ENCODE measurements at places on chromosomes 4 and X.

- DNase-seq: peak; percentile 37
These were observed 159.6 kb upstream of the RBPJ start for GRCh38 chr4:26161030-26161824.

GRCh38 chr4:36215627-36216026 lies 28.7 kb downstream of the ARAP2 start:
- no peak for DNase-seq

DNA sequence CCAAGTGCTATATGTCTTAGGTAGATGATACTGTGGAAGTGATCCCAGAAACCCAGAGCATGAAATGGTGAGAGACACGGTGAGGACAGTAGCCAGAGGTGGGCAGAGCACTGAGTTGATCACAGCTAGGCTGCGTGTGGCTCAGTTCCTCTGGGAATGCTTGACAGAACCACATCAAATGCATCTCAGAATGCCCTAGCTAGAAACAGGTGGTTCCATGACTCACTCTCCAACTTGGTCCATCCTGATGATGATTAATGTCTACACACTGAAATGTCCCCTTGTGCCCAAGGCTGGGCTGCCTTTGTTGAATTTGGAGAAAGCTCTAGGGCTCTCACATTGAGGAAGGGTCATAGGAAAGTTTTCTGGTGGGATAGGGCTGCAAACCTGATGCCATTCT lies 113.6 kb downstream of the ZNF518B start:
- DNase-seq: no peak

DNA sequence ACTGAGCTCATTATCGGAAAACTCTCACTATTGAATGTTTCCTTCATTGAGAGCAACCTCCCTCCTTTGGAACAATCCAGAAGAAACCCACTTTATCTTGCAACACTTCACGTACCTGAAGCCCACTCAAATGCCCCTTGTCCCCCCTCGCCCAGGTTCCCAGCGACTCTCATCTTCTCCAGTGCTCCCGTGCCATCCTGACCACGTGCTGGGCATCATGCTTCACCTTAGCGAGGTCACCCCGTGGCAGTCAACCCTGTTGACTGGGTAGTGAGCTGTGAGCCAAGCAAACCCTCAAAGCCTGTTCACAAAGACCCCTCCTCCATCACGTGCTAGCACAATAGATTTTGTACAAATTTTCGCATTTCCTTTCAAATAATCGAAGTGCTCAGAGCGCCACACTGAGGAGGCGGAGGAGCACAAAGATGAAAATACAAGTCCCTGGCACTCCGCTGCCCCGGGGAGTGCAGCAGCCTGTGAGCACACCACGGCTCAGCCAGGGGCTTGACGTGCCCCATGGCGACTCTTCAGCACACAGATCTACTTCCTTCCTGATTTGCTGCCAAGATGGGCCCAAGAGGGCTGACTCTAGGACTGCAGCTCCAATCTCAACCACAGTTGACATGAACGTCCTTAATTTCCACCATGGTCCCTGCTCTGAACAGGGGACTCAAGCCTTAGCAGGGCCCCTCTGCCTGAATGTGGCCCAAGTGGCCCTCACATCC lies 15.6 kb downstream of the PDZD4 start:
- no peak for DNase-seq

- no peak for DNase-seq
These were observed 39.1 kb upstream of the NSUN7 start for GRCh38 chr4:40710484-40711254.

- no peak for DNase-seq
These were observed 5.0 kb downstream of the AWAT2 start for GRCh38 chrX:70044541-70045245.

DNA sequence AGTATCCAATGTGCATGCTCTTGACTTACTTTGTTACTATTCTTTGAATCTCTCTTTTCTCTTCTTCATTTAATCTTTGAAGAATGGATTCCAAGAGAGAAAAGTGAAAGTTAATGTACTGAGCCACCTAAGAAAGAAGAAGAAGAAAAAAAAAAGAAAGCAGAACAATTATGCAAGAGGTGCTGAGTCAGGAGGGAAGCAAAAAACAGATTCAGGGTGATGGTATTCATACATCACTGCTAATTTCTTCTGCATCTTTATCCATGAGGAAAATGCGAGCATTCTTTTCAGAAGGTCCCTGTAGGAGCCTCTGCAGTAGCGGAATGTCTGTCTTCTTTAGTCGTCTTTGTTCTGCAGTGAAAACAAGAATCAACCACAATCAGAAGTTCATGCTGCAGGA lies 43.9 kb downstream of the RASSF6 start:
- peak; percentile 39 for DNase-seq

DNA sequence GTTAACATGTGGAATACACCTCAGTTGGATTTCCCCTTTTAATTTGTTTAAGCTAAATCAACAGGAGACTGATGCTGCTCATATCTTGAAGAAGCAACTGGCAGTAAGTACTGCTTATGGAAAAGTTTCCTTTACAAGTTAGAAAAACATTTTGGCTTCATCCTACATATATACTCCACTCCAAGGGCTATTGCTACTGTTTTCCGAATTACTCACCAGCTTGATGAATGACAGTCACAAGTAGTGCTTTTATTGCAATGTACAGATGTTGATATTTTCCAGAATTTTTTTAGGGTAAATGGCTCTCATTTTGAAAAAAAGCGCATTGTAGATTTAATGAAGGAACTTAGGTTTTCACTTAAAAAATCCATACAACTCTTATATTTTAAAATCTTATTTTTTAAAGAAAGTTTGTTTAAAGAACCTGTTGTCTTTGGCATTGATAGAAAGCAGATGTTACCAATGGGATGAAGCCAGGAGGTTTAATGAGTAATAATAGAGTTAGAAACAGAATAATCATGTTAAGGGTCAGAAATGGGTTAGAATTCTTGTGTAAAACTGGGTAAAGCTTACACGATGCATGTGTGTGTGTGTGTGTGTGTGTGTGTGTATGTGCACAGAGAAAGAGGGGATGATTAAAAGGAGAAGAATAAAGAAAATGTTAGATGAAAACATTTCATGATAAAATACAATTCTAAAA lies 272.9 kb downstream of the CFAP299 start:
- DNase-seq: no peak

GRCh38 chr4:3407171-3407771 lies 34.5 kb upstream of the HGFAC start:
- no peak for DNase-seq

- DNase-seq: peak; percentile 70
These were observed 167.1 kb downstream of the NSUN7 start for GRCh38 chr4:40916880-40917279.

GRCh38 chr4:24640366-24640765 lies 56.0 kb upstream of the DHX15 start:
- DNase-seq: no peak

DNA sequence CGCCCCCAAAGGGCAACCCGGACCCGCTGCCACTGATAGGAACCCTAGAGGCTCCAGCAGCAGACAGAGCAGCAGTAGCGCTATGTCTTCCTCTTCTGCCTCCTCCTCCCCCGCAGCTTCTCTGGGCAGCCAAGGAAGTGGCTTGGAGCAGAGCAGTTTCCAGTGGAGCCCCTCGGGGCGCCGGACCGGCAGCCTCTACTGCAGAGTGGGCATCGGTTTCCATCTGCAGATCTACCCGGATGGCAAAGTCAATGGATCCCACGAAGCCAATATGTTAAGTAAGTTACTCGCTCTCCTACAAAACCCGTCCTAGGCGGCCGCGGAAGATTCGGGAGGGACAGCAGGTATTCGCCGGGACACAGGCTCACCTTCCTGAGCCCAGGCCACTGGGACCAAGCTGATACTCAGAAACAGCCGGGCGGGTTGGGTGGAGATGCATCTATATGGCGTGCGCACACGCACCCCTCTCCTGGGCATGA lies 477 bp downstream of the FGF5 start:
- DNase-seq: peak; percentile 59

GRCh38 chrX:1400049-1400448 lies 8.1 kb upstream of the SLC25A6 start:
- no peak for DNase-seq

DNA sequence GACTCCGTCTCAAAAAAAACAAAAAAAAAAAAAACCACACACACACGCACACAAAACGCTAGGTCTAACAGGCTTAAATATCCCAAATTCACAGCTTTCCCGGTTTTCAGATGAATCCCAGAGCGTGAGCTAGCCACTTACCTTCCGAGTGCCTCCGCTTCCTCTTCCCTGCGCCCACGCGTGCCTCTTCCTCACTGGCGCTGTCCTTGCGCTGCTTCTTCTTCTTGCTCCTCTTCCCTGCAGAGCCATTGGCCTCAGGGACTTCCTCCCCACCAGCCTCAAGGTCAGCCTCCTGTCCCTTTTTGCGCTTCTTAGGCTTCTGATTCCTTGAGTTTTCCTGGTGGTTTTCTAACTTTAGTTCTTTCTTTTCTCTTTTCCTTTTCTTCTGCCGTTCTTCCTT lies 15.7 kb downstream of the LYAR start:
- no peak for DNase-seq

GRCh38 chr4:147924604-147925412 lies 192.9 kb downstream of the ARHGAP10 start:
- DNase-seq: peak; percentile 60

DNA sequence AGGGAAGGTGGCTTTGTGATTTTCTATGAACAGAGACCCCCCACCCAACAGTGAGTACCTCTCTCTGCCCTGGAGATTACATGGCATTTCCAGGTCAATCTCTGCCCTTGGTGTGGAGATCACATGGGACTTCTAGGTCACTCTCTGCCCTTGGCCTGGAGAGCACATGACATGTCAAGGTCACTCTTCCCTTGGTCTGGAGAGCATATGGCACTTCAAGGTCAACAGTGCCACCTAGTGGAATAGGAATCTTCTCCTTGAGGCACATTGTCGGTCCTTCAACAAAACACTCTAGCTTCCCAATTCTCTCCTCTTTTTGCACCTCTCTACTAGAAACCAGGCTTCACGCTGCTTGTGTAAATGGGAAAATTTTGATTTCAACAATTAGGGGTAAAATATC lies 66.2 kb upstream of the TACR3 start:
- peak; percentile 71 for DNase-seq

DNA sequence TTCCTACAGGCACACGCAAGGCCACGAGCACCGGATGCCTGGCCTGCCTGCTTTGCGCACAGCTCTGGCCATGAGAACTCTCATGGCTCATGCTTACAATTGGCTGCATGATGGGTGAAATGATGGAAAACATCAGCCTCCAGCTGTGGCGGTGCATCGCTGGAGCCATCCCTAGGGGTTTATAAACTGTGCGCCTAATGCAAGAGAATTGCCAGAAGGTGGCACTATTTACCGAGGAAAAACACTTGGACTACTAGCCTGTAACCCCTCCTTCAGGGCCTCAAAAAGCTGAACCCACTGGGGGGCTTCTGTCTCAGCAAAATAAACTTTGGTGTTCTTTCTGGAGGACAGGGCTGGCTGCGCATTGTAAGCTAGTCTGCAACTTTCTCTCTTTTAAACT lies 51.9 kb downstream of the PHKA2 start:
- DNase-seq: peak; percentile 24

GRCh38 chrX:129650821-129651510 lies 3.8 kb downstream of the APLN start:
- DNase-seq: no peak

- DNase-seq: no peak
These were observed 47.5 kb upstream of the IGFBP7 start for GRCh38 chr4:57157596-57158137.

DNA sequence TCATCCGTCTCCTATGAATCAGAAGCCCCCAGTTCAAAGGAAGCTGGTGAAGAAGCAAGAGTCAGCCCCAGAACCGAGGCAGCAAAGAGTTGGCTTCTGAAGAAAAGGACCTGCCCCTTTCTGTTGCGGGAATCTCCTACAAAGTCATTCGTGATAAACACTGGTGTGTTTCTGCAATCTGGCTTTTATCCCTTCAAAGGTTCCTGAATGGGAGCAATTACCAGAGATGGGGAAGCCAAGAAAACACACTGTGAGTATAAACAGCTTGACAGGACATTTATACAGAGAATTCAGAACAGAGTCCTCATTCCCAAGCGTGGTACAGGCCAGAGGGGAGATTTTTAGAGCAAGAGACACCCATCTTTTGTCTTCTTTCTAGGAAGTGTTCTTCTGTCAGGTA lies 226.8 kb upstream of the LNX1 start:
- no peak for DNase-seq

GRCh38 chr4:33422656-33423055 lies 2702.5 kb downstream of the PCDH7 start:
- DNase-seq: no peak

DNA sequence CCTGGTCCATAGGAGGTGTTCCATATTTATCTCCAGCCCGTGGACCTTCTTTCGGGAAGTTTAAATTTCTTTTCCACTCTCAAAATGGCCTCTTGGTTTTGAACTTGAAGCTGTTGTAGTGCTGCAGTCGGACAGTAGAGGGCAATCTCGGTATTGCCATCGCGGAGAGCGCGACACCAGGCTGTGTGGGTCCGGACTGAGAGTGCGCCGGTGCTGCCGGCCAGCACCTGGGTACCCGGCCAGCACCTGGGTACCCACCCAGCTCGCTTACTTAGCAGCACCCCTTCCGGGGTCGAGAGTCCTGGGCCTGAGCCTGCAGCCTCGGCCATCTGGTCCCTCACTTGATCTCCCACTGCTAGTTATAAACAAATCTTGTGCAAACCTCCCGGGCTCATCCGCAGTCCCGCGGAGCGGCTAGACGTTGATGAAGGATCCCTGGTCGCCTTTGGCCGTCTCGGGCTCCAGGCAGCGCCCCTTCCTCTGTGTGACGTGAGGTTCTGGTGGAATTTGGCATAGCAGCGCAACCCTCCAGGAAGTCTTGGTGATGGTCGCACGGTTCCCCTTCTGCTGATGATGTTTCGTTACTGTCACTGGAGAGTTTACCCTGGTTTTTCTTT lies 18.0 kb downstream of the FAM9A start:
- DNase-seq: no peak

GRCh38 chr4:25756503-25756902 lies 100.9 kb downstream of the SLC34A2 start:
- DNase-seq: no peak

GRCh38 chr4:96016634-96017299 lies 176.9 kb downstream of the PDHA2 start:
- DNase-seq: peak; percentile 65

GRCh38 chr4:87032884-87033533 lies 98.2 kb downstream of the AFF1 start:
- DNase-seq: no peak

GRCh38 chr4:175930471-175930870 lies 118.4 kb upstream of the GPM6A start:
- DNase-seq: no peak

DNA sequence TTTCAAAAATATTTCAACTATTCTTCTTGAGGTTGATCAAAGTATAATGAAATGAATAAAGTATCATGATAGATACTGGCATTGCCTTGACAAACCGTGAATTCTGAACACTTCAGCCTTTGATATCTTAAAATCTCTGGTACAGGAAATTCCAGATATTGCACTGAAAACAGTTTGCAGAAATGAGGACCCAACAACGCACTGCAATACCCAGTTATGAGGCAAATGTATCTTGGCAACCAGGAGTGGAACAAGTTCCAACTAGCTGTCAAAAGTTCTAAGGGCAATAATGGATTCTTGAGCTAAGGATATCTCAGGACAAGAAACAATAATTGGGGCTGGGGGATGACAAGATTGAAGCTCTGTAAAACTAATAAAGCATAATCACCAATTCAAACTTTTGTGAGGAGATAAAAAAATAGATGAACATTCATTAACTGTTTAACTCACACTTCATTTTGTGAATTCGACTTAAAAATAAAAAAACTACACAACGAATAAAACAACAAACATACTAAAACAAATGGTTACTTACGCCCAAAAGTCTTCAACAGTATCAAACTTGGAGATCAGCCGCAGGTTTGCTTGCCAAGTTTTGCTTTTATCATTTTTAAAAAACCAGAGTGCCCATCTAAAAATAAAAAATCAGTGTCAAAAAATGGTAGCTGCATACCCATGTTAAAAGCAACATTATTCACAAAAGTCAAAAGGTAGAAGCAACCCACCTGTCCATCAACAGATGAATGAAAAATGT lies 38.1 kb downstream of the EIF4E start:
- DNase-seq: no peak
